ENCODE measurements at places on chromosomes 12 and 14.

DNA sequence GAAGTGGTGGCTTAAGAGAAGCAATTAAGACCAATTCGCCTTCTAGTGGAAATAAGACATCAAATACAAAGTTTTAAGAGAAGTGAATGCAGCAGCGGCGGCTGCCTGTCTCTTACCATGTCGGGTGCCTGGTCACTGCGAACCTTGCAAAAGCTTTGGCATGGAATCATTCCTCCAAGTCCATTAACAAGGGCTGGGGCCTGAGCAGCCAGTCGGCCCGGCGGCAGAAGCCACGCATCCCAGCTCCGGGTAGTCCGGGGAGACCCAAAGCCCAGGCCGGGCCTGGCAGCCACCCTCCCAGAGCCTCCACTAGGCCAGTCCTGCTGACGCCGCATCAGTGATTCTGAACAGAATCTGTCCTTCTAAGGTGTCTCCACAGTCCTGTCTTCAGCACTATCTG is 321.0 kb downstream of the TMEM121 start:
- no peak for DNase-seq

DNA sequence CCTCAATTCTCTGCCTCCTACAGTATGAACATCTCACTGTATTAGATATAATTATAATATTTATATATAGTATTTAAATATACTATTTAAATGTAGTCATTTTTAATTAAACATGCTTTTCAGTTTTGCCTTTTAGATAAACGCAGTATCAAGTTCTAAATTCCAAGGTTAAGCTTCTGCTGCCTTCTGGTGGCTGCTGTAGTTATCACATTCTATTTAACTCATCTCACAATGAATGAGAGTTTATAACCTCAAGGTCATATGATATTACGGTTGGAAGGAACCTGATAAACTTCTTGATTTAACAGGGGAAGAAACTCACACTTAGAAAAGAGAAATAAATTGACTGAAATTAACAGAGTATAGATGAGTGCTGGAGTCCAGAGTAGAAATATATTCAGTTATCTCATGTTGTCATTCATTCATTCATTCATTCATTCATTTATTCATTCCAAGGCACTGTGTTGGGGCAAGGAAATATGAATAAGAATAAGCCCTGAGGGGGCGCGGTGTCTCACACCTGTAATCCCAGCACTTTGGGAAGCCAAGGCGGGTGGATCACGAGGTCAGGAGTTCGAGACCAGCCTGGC is 31.9 kb downstream of the GUCY2C start:
- peak; percentile 62 for DNase-seq

- DNase-seq, result no peak
Observed at GRCh38 chr14:77763978-77764377, 3.0 kb upstream of the SNW1 start.

GRCh38 chr14:89292579-89293313 is 124.3 kb downstream of the FOXN3 start:
- DNase-seq, result no peak

GRCh38 chr12:90501412-90501811 is 453.6 kb downstream of the CCER1 start:
- no peak for DNase-seq

DNA sequence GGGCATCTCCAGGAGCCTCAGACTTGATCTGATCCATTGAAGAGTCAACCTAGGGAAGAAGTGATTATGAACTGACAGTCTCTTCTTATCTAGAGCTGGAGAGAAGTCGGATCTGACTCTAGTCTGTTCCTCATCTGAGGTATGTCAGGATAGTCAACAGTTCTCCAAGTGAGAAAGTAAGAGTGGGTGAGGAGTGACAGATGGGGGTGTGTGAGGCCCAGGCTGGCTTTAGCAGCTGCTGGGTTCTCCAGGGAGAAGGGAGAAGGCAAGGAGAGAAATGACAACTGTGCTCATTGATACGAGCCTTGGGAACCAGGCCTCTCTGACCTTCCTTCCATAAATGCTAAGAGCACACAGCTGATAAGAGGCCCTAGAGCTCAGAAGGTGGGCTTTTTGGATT is 53.3 kb downstream of the IRAK3 start:
- DNase-seq, result no peak

DNA sequence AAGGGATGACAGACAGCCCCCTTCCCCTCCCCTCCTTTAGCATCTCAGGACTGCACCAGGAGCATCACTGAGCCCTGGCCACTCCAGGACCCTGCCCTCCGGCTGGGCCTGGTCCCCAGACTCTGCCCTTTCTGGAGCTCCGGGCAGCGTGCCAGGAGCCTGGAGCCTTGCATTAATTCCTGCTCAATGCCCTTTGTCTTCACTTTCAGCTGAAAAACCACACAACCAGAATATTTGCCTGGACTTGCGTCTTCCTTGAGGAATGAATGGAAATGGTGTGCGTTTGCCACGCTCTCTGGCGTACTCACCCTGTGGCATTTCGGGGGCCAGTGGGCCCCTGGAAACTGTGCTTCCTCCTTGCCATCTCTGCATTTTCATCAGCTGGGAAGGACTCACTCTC is 8.5 kb upstream of the RFLNA start:
- no peak for DNase-seq

DNA sequence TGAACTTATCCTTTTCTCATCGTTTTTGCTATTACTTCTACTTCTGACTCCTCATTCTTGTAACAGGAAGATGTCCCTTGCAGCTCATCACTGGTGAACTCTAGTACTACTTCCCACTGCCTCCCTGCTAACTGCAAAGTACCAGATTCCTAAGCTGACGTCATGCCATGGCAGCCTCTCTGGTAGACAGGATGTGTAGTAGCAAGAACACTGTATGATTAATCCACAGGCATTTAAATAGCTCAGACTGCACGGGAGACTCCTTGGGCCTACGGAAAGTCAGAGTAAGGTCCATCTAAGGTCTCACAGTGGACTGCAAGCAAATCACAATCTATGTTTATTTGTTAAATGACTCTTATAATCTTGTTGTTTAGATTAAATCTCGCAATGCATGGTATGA is 43.5 kb downstream of the DNAI7 start:
- peak; percentile 98 for DNase-seq

GRCh38 chr12:124524231-124524925 is 43.0 kb downstream of the NCOR2 start:
- DNase-seq, result peak; percentile 87

DNA sequence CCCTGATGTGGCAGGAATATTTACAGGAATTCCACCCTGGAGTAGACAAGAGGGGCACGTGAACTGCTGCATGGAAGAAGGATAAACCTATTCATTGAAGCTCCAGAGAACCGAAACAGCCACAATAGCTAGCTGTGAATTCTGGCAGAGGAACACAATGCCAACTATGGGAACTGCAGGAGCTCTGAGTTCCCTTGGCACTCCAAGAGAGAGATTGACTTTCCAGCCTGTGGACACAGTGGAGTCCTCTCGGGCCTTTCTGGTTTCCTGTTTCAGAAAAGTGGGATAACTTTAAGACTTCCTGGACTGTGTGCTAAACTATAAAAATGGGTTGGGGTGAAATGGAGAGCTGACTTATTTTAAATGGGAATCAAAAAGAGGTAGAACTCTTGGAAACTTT is 11.9 kb downstream of the CACNA2D4 start:
- DNase-seq, result no peak

- no peak for DNase-seq
Observed at GRCh38 chr12:53699678-53700025, 23.8 kb upstream of the ATP5MC2 start.

- no peak for DNase-seq
Observed at GRCh38 chr12:15863372-15863771, 18.8 kb upstream of the STRAP start.

Data from fibroblast of mammary gland (primary cell).